ENCODE measurements at places on chromosomes 11 and 22.

DNA sequence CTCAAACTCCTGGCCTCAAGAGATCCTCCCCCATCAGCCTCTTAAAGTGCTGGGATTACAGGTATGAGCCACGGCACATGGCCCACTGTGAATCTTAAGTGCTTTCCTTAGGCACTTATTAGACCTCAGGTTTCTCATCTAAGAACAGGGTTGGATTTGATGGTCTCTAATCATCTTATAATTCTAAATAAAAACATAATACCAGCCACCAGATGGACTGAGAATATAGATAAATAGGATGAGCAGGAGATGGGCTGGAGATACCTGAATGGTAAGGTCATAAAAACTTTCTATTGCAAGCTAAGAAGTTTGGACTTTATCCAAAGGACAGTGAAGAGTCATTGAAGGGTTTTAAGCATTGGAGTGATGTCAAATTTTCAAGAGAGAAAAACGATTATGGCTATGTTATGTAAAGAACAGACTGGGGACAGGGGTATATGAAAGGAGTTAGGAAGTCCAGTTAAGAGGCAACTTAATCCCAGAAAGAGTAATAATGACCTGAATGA lies 85.2 kb downstream of the RELT start:
- DNase-seq = no peak

- no peak for DNase-seq
Observed at GRCh38 chr11:120137187-120137610, 714 bp downstream of the TRIM29 start.

DNA sequence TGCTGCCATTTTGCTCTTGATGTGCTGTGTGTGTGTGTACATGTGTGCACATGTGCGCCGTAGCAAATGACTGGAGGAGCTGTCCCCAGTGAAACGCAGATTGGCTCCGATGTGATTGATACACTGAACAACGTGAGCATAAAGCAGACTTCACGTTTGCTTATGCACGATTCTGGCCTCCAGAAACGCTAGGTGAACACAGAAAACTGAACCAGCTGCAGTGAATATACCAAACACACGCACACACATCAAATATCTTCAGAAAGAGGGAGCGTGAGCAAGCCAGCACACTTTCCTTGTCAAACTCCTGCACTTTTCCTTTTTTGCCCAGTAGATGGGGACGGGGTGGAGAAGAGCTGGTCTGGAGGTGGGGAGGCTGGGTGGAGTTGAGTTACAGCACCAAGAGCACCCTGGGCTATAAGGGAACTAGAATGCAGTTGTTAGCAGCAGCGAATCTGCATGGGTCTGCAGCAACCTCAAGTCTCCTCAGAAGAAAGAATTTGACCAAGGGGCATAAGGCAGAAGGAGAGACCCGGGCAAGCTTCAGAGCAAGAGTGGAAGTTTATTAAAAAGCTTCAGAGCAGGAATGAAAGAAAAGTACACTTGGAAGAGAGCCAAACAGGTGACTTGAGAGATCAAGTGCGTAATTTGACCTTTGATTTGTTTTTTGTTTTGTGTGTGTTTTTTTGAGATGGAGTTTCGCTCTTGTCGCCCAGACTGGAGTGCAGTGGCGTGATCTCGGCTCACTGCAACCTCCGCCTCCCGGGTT lies 77.8 kb upstream of the CADM1 start:
- DNase-seq = no peak

DNA sequence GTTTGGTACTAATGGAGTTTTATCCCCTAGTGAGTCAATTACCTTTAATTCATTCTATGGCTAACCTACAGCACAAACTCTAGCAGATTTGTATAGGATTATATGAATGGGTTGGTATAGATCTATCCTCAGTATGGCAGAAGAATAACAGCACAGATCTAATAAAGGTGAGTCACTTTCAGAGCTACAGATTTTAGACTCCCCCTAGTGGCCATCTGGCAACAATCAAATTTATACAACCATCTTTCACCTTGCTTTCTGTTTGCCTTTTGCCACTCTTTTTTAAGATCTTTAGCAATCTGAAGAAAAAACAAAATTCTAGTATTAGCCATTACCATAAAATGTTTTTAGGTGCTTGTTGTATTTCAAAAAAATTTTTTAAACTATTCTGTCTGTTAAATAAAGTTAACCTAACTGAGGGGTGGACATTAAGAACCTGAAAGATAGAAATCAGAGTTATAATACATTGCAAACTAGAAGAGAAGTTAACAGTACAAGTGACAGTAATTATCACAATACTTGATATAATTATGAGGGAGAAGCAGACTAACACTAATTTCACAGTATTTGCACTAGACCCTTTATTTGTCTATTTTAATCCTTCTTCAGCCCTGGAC lies 25.8 kb downstream of the DDIAS start:
- DNase-seq = peak; percentile 93

Data from Karpas-422 (cell line).